ENCODE measurements at places on chromosomes 1 and 21.

GRCh38 chr21:34726627-34727337 is 58.0 kb downstream of the CLIC6 start:
- DNase-seq, result no peak

GRCh38 chr1:219304227-219305226 is 130.8 kb downstream of the LYPLAL1 start:
- no peak for DNase-seq

DNA sequence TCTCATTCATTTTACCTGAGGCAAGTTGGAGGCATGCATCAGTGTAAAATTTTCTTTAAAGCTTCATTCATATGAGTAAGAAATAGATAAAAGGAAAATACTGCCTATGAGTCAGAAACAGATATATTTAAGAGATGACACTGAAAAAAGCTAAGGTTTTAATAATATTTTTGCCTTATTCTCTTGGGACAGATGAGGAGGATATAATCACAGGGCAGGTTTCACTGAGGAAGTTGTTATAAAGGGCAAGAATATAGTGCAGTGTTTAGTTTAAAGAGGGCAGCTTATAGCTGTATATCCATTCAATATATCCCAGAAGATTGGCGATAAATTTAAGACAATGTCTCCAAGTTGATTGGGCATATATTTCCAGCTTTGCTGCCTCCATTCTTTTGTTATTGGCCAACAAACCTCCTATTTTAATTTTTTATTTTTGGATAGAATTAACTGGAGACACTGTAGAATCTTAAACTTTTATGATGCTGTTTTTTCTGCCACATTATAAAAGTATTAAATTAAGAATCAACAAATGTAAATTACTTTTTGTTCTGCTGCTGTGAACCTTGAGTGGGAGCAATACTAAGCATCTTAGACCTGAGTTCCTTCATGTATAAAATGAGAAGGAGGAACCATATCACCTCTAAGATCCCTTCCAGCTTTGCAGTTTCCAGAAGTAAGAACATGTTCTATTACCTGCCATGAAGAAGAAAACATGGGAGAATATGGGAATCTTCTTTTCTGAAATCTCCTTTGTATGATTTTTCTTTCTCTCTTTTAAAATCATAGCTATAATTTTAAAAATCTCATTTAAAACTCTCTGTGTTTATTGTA is 171.6 kb downstream of the S1PR1 start:
- DNase-seq, result no peak

GRCh38 chr1:201721082-201722049 is 107.6 kb upstream of the IPO9 start:
- no peak for DNase-seq

DNA sequence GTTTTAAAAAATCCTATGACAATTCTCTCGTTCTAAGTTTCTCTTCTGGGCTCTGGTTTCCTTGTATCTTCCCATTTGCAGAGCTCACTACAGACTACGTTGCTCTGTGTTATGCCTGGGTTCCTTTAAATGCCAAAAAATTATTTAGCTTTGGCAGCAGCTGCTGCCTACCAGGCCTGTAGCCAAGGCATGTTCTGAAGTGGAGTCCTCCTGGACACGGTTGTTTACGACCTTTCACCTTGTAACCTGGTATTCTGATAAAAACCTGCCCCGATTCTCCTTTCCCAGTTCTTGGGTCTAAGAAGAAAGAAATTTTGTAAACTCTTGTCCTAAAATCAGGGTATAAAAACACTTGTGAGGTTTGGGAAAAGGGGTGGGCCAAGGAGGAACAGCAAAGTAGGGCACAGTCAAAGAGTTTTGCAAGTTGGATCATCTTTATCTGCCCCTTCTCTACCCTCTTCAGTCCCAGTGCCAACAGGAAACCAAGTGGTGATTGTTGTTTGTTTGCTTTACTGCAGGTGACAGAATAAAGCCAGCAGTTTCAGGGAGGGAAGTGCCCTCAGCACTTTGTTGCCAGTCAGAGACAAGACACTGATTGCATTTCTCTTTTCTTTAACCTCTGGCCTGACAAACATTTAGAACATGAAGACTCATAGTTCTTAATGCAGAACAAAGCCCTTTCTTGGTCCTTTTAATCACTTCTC is 3.1 kb upstream of the TXNIP start:
- DNase-seq, result no peak

GRCh38 chr1:245772325-245772724 is 617.5 kb downstream of the KIF26B start:
- DNase-seq, result no peak

DNA sequence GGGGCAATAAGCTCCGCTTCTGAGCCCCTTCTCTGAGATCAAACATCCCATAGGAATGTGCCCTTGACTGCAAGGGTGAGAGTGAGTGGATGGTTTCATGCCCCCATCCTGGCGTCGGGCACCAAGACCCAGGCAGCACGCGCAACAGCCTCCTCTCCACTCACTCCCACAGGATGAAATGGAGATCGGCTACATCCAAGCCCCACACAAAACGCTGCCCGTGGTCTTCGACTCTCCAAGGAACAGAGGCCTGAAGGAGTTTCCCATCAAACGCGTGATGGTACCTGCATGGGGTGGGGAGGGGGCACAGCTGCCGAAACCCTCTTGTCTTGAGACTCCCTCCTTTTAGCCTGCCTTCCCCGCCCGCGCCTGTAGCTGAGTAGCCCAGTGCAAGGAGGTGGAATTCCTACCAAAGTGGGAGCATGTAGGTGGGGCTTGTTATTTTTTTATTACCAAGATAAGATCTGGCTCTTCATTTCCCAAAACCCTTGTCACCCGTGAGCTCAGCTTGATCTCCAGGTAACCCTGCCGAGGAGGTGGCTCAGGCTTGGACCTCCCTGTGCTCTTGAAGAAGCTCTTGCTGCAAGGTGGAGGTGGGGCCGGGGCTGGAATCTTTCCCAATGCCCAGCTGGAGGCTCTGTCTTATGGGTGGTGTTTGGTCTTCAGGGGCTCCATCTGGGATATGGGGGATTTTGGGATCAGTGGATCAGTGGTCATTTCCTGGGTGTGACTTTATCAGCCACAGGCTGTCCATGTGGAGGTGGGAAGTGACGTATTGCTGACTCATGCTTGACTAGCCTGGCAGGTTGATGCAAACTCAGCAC is 24.0 kb upstream of the PADI6 start:
- DNase-seq, result no peak

- no peak for DNase-seq
These were observed 904 bp upstream of the FHL3 start for GRCh38 chr1:38006008-38006828.

DNA sequence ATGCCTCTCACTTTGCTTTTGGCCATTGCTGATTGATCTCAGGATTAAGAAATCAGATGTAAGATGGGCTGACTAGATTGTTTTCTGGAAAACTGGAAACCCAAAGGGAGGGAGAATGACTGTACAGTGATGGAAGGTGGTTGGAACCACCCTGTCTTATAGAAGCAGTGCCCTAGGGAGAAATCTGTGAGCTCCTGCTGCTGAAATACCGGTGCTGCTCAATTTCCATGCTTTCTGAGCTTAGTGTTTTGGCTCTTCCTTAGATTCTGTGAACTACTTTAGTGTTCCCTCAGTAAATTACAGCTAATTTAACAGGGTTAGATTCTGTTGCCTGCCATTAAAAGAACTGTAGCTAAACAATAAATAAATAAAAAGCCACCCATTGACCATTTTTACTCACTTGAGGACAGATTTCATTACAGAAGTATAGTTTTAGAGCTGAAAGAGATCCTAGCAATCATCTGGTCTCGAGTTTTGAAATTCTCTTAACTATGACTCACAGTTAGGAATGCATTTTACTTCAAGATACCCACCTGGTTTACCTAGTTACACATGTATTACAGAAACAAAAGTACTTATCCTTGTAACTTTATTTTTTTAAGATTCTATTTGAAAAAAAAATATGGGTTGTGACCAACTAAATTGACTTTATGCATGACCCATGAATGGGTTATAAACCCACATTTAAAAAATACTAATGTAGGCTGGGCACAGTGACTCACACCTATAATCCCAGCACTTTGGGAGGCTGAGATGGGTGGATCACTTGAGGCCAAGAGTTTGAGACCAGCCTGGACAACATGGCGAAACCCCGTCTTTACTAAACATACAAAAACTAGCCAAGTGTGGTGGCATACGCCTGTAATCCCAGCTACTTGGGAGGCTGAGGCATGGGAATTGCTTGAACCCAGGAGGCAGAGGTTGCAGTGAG is 33.2 kb downstream of the CAMSAP2 start:
- no peak for DNase-seq

All from stimulated activated CD4-positive, alpha-beta T cell treated with anti-CD3 and anti-CD28 coated beads, Interleukin-2, amount 100 ng/mL, for 4 hours (primary cell).